ENCODE measurements at places on chromosomes 1 and 21.

DNA sequence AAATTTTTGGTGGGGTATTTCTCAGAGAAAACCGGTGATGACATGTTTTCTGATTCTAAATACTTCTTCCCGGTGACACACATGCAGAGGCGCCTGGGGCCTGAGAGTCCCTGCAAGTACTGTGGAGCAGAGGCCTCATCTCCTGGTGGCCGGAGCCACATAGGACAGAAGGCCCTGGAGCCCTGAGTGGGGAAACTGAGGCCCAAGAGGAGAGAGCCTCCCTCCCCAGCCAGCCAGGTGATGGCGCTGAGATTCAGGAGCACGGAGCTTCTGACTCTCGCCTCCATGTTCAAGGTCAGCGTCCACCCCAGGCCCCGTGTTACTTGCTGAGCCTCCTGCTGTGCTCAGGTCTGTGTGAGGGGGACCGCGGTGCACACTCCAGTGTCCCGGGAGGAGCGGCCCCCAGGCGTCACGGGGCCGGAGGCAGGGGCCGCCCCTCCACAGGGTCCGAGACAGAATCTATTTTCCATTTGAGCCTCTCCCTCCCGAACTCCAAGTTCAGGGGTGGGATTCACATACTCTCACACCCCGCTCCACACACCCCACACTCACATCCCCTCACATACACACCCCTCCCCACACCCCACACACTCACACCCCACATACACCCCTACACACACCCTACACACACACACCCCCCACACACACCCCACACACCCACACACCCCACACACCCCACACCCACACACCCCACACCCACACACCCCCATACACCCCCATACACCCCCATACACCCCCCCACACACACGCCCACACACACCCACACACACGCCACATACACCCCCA, 43.8 kb downstream of the SLX9 start:
- no peak for DNase-seq

GRCh38 chr1:54652168-54652567, 10.6 kb downstream of the MROH7 start:
- no peak for DNase-seq

DNA sequence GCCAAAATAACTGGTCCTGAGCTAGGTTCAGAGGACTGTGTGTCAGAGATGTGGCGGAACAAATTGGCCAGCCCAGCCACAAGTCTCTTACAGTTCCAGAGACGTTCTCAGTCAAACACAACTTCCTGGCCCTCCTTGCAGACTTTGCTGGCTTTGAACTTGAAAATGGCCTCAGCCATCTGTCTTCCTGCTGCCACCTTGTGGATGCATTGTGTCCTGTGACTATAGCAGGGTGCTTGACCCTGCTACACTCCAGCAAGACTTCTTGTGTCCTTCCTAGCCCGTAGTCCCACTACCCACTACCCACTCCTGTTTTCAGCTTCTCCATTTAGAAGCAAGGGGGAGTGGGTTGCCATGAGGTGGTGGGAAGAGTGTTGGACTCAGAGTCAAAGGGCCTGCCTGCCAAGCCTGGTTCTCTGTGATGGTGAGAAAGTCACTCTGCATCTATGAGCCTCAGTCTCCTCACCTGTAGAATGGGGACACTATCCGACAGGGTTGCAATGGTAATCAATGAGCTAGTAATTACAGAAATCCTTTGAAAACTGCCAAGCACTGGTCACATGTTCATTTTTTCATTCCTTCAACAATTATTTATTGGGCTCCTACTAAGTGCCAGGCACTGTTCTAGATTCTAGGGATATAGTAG, 109.9 kb downstream of the IGSF21 start:
- peak; percentile 23 for DNase-seq

DNA sequence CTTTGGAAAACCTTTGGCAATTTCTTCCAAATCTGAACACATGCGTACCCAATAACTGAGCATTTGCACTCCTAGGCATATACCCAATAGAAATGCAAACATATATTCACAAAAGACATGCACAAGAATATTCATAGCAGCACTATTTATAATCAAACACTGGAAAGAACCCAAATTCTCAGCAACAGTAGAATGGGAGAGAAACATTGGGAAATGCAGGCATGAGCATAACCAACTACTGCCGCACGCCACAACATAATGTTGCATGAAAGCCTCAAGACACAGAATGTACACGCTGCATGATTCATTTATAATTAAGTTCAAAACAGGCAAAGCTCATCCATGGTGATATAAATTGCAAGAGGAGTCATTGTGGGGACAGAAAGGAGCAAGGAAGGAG, 69.5 kb upstream of the FBXO28 start:
- DNase-seq: no peak

GRCh38 chr1:31978843-31979400, 34.7 kb upstream of the KHDRBS1 start:
- no peak for DNase-seq

DNA sequence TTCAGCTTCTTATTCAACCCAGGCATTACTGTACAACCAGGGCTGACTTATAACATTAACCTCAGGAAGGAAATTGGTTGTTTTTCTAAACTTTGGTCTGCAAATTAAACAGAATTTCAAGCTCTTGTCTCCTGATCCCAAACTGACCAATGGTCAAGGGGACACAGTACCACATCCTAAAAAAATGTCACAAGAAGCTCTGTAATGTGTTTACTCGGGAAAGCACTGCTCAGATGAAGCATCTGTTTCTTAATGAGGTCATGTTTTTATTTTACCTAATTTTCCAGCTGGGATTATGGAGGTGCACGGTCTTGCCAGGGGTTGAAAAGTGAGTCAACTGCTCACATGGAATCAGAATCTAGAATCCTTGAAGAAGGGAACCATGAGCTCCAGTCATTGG, 18.7 kb downstream of the ADAMTS5 start:
- no peak for DNase-seq

DNA sequence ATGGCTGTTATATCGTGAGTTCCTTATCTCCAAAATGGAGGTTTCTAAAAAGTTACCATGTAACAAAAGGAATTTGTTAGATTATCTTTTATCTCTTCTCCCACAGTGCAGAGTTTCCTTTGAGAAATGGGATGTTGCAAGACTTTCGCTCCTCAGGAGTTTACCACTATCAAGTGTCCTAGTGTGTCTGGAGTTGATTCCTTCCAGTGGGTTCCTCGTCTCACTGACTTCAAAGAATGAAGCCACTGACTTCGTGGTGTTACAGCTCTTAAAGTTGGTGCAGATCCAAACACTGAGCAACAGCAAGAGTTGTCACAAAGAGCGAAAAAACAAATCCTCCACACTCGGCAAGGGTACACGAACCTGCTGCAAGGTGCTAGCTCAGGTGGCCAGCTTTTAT, 37.0 kb downstream of the SPAG17 start:
- no peak for DNase-seq

DNA sequence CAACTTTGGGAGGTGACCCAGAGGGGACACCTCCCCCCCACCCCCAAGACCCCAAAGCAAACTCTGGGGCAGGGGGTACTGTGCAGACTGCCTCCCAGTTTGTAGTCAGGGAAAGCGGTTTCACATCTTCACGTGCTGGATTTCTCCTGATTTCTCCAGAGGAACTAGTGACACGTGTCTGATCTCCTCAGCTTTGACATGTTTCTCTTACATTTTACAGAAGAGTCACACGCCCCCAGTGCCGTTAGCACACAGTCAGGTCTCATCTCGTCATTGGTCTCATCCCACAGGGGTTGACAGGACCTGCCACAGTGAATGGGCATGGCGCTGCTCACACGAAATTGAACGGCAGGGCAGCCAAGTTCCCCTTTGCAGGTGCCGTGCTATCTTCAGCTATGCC, 11.8 kb downstream of the PDPN start:
- DNase-seq: no peak

DNA sequence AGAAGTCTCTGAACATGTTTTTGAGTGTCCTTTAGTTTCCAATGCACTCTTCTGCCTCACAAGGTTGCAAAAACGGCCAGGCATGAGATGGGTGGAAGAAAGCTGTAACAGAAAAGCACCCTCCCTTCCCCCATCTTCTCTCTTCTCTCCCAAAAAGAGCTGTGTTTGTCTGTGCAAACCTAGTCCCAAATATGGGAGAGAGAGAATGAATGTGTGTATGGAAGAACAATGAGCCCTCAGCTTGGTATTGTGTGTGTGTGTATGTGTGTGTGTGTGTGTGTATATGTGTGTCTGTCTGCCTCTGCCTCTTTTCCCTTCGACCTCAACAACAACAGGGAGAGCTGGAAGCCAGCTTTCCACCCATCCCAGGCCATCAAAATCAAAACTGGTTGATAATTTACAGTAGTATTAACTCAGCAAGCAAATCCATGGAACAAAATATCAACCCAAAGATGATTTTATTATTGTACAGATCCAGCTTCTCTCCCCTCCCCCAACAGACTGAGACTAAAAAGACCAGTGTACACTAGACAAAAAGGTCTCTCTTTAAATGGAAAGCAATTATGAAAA, 1.8 kb downstream of the RERE start:
- DNase-seq: peak; percentile 13

DNA sequence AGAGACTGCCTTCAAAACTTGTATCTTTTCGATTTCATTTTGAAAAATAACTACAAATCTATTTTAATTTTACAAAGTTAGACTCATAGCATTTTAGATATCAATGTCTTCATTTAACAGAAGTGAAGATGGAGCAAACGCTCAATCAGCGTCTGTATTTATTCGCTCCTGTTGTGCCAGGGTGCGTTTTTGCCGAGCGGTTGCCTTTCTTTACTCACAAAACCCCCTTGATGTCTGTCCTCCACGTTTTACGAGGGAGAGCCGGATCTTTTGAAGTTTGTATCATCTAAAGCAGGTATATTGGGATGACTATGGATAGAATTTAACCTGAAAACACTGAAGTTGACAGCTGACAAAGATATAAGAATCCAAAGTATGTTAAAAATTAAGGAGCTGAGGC, 44.6 kb downstream of the MRPL39 start:
- DNase-seq: no peak

DNA sequence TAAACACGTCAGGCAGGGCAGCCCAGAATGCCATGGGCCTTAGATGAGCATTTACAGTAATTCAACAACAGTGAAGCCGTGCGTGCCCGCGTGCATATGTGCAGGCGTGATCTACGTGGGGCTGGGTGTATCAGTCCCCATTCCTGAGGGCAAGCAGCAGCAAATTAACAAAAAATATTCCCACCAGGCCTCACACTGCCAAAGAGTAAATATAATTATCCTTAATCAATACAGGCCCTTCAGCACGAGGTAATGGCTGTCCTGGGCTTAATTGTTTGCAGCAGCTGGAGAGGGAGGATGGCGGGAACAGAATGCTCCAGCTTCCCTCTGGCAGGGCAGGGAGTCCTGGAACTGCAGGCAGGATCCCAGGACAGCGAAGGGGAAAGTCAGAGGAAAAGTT, 91.8 kb downstream of the DDX20 start:
- DNase-seq: no peak

DNA sequence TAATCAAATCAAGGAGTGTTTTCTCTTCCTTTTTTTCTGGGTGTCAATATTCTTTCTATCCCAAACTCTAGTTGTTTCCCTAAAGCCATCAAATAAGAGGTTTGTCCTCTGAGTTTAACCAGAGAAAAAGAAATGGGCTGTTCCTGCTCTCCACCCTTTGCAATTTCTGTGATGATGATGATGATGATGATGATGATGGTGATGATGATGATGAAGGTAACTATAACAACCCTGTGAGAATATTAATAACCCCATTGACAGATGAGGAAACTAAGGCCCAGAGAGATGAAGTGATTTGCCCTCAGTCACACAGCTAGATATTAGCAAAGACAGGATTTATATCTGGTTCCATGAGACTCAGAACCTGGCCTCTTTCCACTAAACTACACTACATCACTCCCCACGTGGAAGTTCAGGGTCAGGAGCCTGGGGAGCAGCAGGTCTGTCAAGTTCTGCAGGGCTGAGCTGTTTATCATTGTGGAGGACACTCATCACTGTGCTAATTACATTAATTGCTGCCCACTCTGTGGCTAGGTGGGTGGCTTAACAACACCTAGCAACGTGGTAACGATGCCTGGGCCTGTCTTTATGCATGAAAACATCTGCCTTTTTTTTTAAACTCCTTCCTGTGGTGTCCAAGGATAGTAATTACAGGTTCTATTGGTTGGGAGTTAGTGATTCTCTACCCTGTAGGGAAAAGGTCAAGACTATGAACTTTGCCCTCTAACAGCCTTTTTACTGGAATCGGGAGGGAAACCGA, 19.0 kb upstream of the JUN start:
- no peak for DNase-seq

- no peak for DNase-seq
Observed at GRCh38 chr1:150082494-150082893, 14.9 kb downstream of the VPS45 start.

- no peak for DNase-seq
Observed at GRCh38 chr1:163188947-163189346, 13.8 kb downstream of the RGS5 start.

DNA sequence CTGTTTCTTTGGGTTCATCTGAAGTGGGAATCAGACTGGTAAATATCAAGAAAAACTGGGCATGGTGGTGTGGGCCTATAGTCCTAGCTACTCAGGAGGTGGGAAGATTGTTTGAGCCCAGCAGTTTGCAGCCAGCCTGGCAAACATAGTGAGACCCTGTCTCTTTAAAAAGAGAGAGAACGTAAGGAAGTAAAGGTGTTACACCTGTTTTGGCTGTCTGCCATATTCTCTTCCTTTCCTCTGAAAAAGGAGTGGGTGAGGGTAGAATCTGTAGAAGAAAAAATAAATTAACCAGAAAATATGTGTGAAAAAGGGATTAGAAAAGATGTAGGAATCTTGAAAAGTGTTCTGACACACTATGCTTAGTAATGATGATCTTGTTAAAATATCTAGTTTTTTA, 20.0 kb downstream of the AHCYL1 start:
- DNase-seq: no peak

DNA sequence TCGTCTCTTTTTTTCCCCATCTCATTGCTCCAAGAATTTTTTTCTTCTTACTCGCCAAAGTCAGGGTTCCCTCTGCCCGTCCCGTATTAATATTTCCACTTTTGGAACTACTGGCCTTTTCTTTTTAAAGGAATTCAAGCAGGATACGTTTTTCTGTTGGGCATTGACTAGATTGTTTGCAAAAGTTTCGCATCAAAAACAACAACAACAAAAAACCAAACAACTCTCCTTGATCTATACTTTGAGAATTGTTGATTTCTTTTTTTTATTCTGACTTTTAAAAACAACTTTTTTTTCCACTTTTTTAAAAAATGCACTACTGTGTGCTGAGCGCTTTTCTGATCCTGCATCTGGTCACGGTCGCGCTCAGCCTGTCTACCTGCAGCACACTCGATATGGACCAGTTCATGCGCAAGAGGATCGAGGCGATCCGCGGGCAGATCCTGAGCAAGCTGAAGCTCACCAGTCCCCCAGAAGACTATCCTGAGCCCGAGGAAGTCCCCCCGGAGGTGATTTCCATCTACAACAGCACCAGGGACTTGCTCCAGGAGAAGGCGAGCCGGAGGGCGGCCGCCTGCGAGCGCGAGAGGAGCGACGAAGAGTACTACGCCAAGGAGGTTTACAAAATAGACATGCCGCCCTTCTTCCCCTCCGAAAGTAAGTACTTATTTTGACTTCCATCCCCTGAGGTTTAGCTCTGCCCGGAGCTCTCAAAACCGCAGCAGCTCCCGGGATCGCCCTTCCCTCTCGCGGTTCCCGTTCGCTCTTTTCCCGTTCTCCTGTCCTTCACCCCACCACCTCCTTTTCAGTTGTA, 1.5 kb downstream of the TGFB2 start:
- DNase-seq: peak; percentile 65

GRCh38 chr1:69523032-69523431, 44.7 kb upstream of the LRRC7 start:
- peak; percentile 70 for DNase-seq

All from ELR (cell line).